HepG2 (cell line): ENCODE measurements at places on chromosomes 6 and 20. TPM values are rescaled to one million over a fixed set of nuclear protein-coding genes. Genes with fewer than 3 reads are reported as not detected.

The GJE1 gene
- total RNA-seq = not detected in 2 replicates

The EXOC2 gene
- total RNA-seq = 22.9 and 36.6 TPM in 2 replicates

GRCh38 chr6:163525926-163526325 lies 111.4 kb downstream of the QKI start:
- no peak for DNase-seq

DNA sequence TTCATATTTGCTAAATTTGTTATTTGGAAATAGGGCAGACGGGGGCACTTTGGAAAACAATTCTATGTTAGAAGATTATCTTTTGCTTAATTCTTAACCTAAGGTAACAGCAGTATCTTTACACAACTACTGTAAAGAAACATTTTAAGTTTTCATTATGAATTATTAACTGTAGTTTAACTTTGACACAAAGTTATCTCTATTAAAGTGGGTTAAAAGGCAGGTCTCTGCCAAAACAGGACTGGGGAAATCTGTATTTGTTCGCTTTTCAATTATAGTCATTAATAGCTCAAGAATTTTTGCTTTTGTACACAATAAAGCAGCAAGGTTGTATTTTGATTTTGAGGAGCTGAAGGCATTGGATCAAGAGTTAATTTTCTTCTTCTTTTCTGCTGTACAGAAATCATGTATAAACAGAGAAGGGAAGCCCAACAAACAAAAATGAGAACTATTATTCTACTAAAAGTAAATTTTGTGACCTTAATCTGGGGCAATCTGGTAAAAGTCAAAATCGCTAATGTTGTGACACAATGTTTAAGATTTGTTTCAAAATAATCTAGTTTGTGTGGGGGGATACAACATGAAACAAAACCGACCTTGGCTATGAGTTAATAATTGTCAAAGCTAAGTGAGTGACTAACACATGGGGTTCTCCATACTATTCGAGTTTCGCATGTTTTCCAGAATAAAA lies 2.9 kb downstream of the STAU1 start:
- peak; percentile 93 for DNase-seq
